NCI-H345 (cell line): ENCODE measurements at places on chromosomes 4 and X.

GRCh38 chrX:82230013-82230412, 1028.1 kb downstream of the SH3BGRL start:
- no peak for DNase-seq

- no peak for DNase-seq
Observed at GRCh38 chr4:139188648-139189416, 11.8 kb upstream of the ELF2 start.

GRCh38 chr4:153809307-153809706, 20.4 kb upstream of the SFRP2 start:
- no peak for DNase-seq

GRCh38 chr4:8112672-8113071, 45.9 kb downstream of the ABLIM2 start:
- peak; percentile 7 for DNase-seq

GRCh38 chr4:8688041-8688907, 95.7 kb downstream of the CPZ start:
- no peak for DNase-seq

DNA sequence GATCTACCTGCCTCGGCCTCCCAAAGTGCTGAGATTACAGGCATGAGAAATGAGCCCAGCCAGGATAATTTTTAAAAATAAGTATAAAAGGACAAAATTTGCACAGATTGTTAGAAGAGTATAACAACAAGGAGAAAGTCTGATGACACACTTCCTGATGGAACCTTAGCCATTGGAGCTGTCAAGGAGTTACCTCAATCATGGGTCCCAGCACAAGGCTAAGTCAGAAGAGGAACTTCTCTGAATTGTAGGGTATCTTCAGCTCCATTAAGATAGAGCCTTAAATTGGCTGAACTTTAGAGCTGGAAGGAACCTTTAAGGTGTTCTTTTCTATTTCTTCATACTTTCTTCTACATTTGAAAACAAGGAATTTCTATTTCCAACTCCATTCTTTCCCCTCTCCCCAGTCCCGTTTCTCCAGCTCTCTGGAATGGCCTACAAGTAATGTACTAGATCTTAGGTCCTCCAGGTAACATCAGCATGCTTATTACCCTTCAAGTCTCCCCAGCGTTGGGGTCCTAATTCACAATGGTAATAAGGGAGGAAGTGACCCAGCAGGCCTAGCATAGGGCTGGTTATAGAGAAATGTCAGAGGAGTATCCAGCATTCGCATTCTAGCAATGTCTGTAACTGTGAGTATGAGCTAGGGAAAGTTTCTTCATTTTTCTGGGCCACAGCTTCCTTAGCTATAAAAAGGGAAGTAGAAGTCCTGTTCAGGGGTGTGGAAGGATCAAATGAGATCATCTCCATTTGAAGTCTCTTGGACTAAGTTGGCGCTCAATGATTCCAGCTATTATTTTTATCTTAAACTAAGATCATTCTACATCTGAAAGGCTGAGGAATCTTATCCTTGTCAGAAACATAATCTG, 18.5 kb upstream of the RBPJ start:
- no peak for DNase-seq

DNA sequence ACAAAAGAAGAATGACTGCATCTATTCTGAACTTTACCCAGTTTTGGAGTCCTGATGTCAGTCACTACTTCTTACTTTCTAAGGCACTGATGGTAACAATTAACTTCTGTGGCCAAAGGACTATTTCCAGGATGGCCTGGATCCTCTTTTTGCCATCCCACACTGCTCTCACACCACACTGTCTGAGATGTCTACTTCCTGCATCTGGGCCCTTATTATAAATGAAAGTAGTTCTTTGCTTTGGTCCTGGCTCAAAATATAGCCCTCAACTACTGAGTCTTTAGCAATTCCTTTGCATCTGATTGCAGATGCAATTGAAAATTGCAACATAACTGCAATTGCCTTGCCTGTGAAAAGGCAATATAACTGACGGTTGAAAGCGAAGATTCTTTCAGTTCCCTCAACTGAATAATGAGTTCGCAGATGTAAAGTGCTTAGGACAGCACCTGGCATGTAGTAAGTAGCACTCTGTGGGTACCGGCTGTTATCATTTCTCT, 44.2 kb downstream of the COQ2 start:
- no peak for DNase-seq

GRCh38 chr4:103923551-103923950, 203.8 kb upstream of the TACR3 start:
- DNase-seq = no peak

GRCh38 chrX:113412106-113412505, 571.5 kb upstream of the AMOT start:
- no peak for DNase-seq

- DNase-seq = no peak
Observed at GRCh38 chr4:8538703-8539567, 41.3 kb upstream of the GPR78 start.

GRCh38 chr4:76748649-76749048, 149.3 kb downstream of the SOWAHB start:
- peak; percentile 8 for DNase-seq

- DNase-seq = no peak
Observed at GRCh38 chr4:85126991-85127591, 160.6 kb upstream of the WDFY3 start.

- no peak for DNase-seq
Observed at GRCh38 chr4:128163177-128164117, 102.3 kb downstream of the LARP1B start.

DNA sequence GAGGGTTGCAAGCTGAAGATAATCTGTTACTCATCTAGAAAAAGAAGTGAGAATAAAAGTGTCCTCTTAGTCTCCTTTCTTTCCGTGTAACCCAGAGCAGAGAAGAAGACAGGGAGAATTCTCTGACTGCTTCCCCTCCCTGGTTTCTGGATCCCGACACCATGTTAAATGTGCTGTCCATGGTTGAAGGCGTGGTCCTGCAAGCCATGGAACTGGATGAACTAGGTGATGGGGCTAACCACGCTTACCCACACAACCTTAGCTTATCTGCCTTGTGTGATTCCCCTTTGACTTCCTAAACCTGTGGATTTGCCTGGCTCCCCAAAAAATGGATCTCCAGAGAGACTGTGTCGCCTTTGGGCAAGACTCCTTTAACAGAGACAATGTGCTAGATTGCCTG, 907.6 kb downstream of the FSTL5 start:
- no peak for DNase-seq

DNA sequence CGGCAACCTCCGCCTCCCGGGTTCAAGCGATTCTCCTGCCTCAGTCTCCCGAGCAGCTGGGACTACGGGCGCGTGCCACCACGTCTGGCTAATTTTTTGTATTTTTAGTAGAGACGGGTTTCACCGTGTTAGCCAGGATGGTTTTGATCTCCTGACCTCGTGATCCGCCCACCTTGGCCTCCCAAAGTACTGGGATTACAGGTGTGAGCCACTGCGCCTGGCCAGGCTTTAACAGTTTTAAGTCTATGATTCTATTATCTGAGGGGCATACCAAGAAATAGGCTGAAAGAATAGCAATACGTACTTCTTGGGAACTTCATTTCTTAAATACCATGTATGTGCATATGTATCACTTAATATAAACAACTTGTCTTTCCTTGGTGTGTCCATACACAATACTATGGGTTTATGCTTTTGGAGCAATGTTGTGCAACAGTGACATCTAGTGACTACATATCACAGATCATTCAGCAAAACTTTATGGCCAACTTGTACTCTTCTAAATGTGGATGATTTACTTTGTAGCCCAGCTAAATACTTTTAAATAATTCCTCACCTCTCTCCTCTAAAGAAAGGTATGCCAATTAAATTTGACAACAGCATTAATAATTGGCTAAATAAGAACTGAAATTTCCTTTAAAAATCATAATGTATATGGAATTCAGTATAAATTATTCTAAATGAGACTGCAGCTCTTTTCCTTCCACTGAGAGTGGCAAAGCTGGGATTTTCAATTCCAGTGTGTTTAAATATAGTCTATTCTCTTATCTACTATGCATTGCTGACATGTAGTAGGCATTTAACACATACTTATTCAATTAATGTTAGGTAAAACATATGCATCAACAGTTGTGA, 10.4 kb downstream of the SLC9B1 start:
- peak; percentile 52 for DNase-seq

DNA sequence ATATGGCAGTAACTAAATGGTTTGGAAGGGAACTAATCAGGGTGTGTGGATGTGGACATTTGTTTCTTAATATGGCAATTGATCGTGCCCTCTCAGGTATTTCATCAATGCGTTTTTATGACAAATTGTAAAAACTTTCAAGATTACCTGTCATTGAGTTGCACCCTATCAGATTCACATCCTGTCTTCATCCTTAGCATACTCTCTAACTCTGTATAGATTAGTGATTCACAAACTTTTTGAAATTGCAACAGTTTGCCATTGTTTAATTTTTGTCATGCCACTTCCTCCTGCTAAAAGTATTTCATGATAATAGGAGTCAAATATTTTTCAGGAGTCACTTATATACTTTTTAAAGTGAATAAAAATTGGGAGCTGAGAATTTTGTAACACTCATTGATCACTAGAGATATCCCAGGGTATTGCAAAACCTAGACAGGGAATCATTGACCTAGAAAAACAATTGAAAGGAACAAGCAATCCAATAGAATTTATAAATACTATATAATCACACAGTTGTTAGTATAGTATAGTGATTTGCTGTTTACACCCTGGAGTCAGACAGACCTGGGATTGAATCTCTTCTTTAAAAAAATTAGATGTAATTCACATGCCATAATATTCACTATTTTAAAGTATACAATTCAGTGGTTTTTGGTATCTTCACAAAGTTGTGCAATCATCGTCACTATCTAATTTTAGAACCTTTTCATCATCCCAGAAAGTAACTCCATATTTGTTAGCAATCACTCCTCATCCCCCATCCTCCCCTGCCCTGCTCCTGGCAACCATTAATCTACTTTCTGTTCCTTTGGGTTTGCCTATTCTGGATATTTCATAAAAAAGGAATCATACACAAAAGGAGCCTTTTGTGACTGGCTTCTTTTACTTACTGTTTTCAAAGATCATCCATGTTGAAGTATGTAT, 8.9 kb downstream of the MID2 start:
- no peak for DNase-seq

GRCh38 chr4:88276952-88277710, 7.2 kb downstream of the PPM1K start:
- no peak for DNase-seq

- DNase-seq = no peak
Observed at GRCh38 chr4:128596853-128597252, 212.6 kb upstream of the JADE1 start.

- no peak for DNase-seq
Observed at GRCh38 chr4:2322841-2323240, 60.9 kb upstream of the MXD4 start.

DNA sequence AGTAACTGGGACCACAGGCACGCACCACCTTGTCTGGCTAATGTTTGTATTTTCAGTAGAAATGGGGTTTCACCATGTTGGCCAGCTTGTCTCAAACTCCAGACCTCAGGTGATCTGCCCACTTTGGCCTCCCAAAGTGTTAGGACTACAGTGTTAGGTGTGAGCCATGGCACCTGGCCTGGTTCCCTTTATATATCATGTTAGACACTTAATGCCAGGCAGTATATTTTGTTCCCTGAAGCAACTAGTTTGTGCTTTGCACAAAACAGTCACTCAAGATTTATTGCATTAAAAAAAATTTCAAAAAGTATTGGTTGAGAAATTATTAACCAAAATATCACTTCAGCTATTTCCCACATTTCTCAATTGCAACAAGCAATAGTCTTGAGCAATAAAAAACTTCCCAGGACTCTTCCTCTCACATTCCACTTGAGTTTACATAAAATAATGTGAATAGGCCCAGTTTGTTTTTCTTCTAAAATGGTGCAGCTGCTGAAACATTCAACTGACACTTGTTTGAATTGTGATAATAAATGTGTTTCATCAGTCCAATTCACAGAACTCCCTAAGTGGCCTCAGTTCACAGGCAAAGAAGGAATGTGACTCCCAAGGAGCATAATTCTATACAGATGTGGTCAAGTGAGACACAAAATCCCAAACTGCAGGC, 22.7 kb downstream of the CXCL1 start:
- no peak for DNase-seq

DNA sequence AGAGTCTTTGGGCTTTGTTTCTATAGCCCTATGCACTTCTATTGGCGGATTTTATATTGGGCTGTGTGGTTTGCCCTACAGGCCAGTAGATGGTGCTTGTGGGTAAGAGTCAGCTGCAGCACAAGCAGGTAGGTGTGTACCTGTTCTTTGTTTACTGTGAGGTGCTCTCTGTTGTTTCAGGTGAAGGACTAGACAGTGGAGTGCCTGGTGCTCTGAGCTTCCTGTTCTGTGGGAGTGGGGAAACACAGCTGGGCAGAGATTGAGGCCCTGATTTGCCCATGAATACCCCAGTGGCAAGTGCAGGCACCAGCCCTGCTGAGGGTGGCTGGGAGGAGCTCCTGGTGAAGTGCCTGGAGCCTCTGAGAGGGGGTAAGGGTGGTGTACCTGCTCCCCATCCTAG, 26.3 kb upstream of the UCP1 start:
- DNase-seq = peak; percentile 67

DNA sequence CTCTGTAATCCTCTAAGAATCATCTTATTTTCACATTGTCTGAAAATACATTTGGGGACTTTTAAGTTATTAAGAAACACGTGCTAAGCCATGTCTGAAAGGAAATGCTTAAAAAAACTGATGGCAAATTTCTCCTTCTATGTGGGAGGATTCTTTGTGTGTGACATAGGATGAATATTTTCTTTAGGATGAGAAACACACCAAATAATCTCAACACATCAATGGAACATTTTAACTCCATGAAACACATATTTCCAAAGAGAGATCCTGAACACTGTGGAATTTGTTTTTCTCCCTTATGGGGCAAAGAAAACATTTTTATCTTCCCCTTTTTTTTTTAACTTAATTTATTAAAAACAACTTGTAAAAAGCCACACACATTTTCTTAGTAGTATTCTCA, 153.8 kb upstream of the ANKRD50 start:
- DNase-seq = no peak

GRCh38 chr4:749698-750666, 44.4 kb downstream of the PCGF3 start:
- no peak for DNase-seq

- no peak for DNase-seq
Observed at GRCh38 chr4:121551271-121551670, 145.5 kb downstream of the ANXA5 start.

- no peak for DNase-seq
Observed at GRCh38 chrX:1700757-1701156, 85.9 kb downstream of the ASMT start.

DNA sequence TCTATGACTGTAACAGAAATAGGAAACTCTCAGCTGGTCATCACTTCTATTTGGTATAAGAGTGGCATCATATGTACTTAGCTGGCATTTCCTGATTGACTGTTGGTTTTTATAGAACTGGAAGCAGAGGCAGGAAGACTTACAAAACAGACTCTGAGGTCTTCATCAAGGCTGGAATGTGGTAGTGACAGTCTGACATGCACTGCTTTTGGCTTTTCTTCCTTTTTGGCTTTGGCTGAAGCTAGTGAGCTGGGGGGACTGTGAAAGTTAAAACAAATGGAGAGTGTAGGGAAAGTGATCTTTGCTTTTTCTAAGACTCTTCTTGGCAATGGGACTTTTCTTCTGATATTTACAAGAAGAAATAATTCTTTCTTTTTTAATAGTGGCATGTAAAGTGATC, 121.1 kb upstream of the SLC4A4 start:
- no peak for DNase-seq

GRCh38 chr4:144336633-144337032, 196.1 kb upstream of the GYPA start:
- no peak for DNase-seq

- DNase-seq = no peak
Observed at GRCh38 chr4:146545102-146545501, 23.4 kb upstream of the SLC10A7 start.
